Ovary (tissue), 10 donors: ENCODE measurements at places on chromosomes 13 and 19. TPM values are rescaled to one million over a fixed set of nuclear protein-coding genes. Genes with fewer than 3 reads are reported as not detected.

Gene MEF2B
- total RNA-seq, result 0.82 TPM

- DNase-seq, result peak; percentile 52
- H3K36me3 ChIP-seq, result no peaks in the 10 kb centered on the region
- H3K27me3 ChIP-seq, result no peaks in the 10 kb centered on the region
- no peak overlapping the region for H3K4me3 ChIP-seq
- peaks cover 4% of the 10 kb centered on the region for H3K4me1 ChIP-seq
- peak overlapping the region; percentile 43 for H3K27ac ChIP-seq
Measured at GRCh38 chr13:35722458-35723052, 246.1 kb upstream of the MAB21L1 start.

- peak overlapping the region; percentile 100 for H3K4me3 ChIP-seq
- H3K36me3 ChIP-seq, result no peaks in the 10 kb centered on the region
- peaks cover 27% of the 10 kb centered on the region for H3K4me1 ChIP-seq
- H3K27me3 ChIP-seq, result no peaks in the 10 kb centered on the region
Measured at GRCh38 chr13:110914331-110915056, 375 bp downstream of the ANKRD10 start.

DNA sequence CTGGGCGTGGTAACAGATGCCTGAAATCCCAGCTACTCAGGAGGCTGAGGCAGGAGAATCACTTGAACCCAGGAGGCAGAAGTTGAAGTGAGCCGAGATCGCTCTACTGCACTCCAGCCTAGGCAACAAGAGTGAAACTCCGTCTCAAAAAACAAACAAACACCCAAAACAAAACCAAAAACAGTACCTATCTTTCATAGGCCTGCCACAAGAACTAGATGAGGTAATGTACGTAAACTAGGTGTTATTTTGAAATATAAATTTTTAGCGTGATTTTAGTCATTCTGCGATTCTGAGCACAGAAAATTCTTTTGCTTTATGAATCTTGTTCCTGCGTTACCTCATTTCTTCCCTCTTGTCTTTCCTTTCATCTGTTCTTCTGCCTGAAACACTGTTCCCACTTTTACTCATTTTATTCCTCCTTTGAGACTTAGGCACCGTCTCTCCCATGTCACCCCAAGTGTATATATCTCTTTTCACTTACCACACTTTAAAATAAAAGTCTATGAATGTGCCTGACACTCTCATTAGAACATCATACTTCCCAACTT lies 238.2 kb upstream of the HTR2A start:
- H3K27ac ChIP-seq, result no peak overlapping the region
- H3K4me1 ChIP-seq, result no peaks in the 10 kb centered on the region
- H3K36me3 ChIP-seq, result no peaks in the 10 kb centered on the region
- DNase-seq, result no peak

- no peak overlapping the region for H3K4me3 ChIP-seq
- no peak for DNase-seq
- no peaks in the 10 kb centered on the region for H3K36me3 ChIP-seq
- no peaks in the 10 kb centered on the region for H3K27me3 ChIP-seq
- H3K27ac ChIP-seq, result no peak overlapping the region
Measured at GRCh38 chr19:6087074-6087571, 23.2 kb downstream of the RFX2 start.

- no peaks in the 10 kb centered on the region for H3K27me3 ChIP-seq
- H3K36me3 ChIP-seq, result no peaks in the 10 kb centered on the region
- H3K4me1 ChIP-seq, result peaks cover 12% of the 10 kb centered on the region
- peak overlapping the region; percentile 60 for H3K4me3 ChIP-seq
Measured at GRCh38 chr19:41352609-41353465, 885 bp downstream of the TGFB1 start.

DNA sequence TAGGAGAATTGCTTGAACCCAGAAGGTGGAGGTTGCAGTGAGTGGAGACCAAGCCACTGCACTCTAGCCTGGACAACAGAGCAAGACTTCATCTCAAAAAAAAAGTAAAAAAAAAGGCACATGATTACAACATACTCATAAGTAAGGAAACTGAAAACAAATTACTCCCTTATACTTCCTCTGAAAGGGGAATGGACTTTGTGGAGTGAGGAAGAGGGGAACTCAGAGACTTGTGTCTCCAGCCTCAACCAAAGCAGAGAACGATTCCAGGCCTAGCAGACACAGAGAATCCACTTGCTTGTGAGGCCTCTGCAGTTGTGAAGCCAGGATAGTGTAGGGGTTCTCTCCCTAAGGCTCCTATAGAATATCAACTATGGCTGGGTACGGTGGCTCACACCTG lies 4.3 kb upstream of the LATS2 start:
- H3K27ac ChIP-seq, result no peak overlapping the region
- no peaks in the 10 kb centered on the region for H3K36me3 ChIP-seq
- no peaks in the 10 kb centered on the region for H3K27me3 ChIP-seq
- no peaks in the 10 kb centered on the region for H3K4me1 ChIP-seq
- DNase-seq, result no peak
- no peak overlapping the region for H3K4me3 ChIP-seq

DNA sequence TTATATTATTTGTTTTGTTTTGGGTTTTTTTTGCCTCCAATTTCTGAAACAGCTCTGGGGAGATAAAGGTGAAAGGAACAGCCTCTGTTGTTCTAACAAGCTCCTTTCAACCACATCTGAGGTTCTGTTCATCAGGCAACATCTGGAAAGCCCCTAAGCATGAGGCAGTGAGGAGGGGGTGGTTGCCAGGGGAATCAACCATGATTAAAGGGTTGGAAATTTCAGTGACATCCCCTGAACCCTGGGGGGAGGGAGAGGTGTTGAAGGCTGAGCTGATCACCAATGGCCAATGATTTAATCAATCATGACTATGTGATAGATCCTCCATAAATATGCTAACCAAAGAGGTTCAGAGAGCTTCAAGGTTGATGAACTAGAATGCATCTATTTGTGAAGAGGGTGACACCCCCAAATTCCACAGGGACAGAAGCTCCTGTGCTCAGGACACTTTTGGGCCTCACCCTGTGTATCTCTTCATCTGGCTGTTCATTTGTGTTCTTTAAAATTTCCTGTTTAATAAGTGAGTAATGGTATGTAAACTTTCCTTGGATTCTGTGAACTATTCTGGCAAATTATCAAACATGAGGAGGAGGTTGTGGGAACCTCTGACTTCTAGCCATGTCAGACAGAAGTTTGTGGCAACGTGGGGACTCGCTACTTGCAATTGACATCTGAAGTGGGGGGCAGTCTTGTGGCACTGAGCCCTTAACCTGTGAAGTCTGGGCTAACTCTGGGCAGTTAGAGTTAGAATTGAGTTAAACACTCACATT lies 221.3 kb downstream of the NHLRC3 start:
- no peak overlapping the region for H3K27ac ChIP-seq
- no peak for DNase-seq
- no peaks in the 10 kb centered on the region for H3K36me3 ChIP-seq
